OCI-LY7 (cell line): ENCODE measurements at places on chromosomes 13 and 19.

DNA sequence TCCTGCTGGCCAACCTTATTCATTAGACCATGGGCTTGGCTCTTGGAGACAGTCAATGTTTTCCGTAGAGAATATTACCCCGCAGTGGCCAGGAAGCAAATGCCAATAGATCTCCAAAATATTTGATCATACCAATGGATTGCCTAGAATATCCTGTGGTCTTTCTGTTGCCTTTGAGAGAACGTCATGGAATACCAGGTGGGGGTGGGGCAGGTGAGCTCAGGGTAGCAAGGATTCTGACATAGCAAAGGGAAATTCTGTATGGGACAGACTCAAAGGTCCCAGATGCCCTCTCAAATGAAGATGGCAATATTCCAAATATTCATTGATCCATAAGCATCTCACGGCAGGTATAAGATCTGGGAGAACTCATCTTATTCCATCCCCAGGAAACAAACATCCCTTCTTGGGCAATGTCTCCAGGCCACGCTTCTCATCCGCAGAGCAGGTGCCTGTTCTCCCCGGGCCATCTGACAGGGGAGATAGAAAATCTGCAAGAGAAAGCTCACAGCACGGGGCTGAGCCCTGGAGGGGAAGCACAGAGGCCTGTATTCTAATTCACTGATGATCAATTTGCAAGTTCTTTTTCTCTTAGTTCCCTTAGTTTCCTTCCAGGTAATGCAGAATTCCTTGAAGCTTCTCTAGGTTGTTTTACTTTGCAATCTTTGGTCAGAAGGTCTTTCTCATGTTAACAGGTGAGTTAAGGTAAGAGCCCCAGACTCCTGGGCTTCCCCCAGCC is 69.6 kb upstream of the TSHZ3 start:
- DNase-seq = no peak

DNA sequence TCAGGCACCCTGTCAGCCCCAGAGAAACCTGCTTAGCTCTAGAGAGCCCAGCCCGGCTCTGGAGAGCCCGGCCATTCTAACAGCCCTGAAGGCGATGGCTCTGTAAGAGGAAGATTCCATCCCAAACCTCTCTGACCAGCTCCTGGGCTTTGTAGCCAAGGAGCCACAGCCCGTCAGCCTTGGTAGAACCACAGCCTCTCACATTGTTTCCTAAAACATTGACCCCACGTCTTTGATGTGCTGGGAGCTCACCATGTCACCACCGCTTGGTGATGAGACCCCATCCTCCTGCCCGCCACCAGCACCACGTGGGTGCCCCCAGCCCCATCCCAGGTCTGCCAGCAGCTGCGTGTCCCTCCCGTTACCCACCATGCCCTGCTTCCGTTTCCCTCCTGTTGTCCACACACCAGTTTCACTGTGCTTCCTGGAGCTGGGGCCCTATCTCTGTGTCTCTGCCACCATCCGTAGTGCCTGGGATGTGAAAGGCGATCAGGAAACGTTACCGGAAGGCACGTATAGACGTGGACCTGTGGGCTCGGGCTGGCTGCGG is 94.2 kb upstream of the MCF2L start:
- DNase-seq = no peak

- DNase-seq = no peak
These were observed 35.8 kb upstream of the CEACAM21 start for GRCh38 chr19:41540041-41540695.

DNA sequence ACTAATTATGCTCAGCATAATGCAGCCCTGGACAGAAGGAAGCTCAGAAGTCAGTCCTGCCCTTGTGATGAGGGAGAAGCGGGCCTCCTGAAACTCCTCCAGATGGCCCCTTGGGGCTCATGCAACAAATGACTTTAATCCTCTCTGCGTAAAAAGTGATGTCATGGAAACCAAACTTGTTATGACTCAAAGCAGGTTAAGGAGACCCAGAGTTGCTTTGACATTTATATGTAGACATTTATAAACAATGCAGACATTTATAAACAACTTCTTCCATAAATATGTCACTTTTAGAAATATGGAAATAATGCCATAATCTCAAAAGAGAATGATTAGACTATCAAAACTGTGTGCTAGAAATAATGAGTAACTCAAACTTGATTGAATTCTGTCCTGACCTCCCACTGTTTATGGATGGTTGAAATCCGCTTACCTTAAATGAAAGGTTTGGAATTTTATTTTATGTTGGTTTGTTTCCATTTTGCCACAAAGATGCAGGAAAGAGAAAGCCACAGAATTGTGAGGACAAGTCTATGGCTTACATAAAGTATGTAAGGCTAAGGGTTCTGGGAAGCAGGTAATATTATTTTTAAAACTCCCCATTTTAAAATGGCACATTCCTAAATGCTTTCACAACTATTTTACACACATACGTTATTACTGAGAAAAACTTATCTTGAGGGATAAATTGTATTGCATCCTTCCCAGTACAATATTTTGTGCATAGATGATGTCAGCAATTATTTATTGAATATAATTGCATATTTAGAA is 73.7 kb downstream of the CYSLTR2 start:
- no peak for DNase-seq

DNA sequence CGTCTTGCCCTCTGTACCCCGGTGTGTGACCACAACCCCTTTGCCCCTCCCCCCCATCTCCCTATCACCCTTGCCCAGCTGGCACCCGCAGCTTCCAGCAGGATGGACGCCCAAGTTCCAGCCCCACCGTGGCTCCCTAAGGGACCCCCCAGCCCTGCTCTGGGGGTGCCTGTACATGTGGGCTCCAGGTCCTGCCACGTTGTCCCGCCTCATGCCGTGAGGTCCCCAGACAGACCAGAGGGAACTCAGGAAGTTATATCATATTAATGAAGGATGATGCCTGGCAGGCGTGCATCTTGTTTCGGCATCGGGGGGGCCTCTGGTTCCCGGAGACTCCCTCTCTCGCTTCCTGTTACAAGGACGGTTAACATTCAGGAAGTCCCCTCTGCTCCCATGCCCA is 1.6 kb upstream of the PTGIR start:
- DNase-seq = no peak

DNA sequence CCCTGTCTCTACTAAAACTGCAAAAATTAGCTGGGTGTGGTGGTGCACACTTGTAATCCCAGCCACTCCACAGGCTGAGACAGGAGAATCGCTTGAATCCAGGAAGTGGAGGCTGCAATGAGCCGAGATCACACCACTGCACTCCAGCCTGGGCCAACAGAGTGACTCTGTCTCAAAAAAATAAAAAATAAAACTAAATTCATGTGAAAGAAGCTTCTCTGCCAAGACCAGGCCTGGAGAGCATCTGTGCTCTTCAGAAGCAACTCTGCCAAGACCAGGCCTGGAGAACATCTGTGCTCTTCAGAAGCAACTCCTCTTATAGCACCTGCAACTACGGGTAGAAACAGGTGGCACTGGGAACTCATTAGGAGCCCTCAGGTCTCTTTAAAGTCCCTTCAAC is 37.7 kb downstream of the CRYL1 start:
- DNase-seq = no peak

DNA sequence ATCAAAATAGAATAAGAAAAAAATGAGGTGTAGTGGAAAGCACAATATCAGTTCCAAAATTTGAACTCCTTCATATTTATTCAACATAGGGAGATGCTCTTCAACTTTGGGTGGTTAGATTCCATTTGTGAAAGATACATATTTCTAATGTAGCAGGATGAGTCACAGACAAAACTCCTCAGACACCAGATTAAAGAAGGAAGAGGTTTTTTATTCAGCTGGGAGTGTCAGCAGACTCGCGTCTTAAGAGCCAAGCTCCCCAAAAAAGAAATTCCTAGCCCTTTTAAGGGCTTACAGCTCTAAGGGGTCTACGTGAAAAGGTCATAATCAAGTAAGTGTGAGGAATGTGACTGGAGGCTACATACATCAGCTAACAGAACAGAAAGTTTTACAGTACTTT is 6.8 kb upstream of the ZNF765 start:
- no peak for DNase-seq

DNA sequence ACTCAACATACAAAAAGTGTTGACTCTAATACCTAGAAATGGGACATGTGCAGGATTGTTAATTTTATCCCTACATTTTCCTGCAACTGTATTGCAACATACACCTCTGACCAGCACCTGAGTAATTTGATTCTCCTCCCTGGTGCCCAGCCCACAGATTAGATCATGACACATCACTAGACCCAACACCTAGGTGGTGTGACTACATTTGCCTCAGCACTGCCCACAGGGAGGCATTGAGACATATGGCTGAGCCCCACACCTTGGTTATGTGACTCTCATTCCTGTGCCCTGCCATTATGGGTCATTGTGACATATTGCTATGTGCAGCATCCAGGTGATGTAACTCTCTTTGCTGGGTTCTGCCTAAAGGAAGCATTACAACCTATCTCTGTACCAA is 13.2 kb upstream of the ZNF254 start:
- DNase-seq = no peak

- DNase-seq = no peak
These were observed 1.2 kb upstream of the CHMP2A start for GRCh38 chr19:58555920-58556621.

DNA sequence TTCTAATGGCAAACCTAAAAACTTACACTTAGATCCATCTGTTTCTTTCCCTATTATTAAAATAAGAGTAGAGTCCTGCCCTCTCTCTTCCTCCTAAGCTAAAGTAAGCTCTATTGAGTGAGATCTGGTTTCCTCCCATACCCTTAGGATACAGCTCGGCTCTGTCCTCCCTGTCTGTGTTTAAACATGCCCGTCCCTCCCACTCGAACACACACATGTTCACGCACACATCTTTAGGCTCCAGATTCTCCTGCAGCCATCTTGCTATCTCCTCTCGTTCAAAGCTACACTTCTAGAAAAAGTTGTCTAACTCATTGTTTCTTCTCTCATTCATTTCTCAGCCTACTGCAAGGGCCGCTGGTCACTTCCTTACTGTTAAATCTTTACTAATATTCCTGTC is 15.1 kb upstream of the CEBPG start:
- no peak for DNase-seq

- DNase-seq = no peak
These were observed 1075.0 kb downstream of the DIAPH3 start for GRCh38 chr13:59088716-59089115.

- DNase-seq = peak; percentile 88
These were observed 1.9 kb upstream of the ZNF580 start for GRCh38 chr19:55638864-55639359.

DNA sequence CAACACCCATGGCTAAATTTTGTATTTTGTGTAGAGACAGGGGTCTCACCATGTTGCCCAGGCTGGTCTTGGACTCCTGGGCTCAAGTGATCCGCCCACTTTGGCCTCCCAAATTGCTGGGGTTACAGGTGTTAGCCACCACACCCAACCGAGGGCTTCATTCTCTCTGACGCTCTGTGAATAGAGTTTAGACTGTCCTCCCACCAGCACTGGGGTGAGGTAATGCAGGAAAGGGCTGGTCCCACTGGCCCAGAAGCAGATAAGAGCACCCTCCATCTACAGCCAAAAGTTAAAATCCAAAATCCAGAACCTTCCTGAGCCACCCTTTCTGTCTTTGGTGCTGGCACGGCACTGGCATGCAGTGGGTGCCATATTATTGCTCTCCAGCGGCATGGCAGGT is 31.8 kb upstream of the HOMER3 start:
- no peak for DNase-seq

DNA sequence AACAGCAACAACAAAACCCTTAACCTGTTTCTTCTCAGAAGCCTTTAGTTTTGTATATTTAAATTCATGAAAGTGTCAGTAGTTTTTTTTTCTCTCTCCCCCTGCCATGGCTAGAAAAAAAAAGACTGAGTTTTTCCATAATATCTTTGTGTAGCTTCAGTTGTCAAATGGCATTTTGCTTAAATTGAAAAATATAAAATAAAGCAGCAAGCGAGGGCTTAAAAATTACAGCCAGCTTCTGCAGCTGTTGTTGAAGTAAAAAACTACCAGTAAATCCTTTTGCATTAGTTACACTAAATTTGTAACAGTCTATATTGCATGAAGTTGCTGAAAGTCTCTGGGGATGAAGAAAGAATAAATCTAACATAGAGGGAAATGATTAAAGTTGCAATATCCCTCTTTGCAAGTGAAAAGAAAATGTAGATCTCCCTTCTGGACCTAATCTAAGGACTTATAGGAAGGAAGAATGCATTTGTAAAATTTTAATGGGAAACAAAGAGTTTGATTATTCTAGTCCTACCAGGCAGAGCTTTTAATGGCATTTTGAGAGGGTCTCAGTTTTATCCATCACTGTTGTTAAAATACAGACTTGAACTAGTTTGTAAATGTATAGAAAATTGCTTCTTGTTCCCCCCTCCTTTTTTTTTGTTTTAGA is 215.7 kb downstream of the ATP8A2 start:
- no peak for DNase-seq

GRCh38 chr13:51645154-51645650 is 60.9 kb downstream of the WDFY2 start:
- peak; percentile 70 for DNase-seq

GRCh38 chr13:23621316-23621645 is 51.1 kb downstream of the TNFRSF19 start:
- no peak for DNase-seq

DNA sequence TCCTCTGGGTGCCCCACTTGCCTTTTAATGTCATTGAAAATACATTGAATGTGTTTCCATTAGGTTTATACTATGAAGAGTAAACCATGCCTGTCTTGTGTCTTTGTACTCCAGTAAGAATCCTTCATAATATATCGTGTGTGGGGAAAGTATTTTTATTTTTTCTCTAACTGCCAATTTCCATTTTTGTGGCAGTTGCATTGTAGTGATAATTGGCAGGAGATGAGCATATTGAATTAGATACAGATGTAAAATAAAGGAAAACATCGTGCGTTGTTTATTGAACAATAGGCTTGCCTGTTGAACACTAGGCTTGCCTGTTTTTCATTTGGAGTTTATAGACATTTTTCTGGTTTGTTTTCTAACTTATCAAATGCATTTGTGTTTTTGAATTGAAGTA is 218.8 kb downstream of the NBEA start:
- DNase-seq = no peak

DNA sequence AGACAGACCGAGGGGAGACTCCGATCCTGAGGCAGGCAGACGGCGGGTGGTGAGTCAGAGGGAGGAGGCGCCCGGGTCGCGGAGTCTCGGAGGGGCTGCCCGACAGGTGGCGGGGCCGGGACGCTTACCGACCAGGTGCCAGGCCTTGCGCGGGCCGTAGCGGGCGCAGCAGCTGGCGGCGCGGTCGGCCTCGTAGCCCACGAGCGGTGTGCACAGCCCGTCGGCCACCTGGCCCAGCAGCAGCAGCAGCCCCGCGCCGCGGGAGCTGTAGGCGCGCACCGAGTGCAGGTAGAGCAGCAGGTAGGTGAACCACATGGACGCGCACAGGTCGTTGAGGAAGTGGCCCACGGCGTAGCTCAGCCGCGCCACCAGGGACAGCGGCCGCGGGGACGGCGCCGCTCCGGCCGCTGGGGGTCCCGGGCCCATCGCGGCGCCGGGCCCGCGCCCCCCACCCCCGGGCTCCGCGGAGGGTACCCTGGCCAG is 367 bp downstream of the MFSD12 start:
- DNase-seq = peak; percentile 65
